ENCODE measurements at places on chromosomes 6 and 20. TPM values are rescaled to one million over a fixed set of nuclear protein-coding genes. Genes with fewer than 3 reads are reported as not detected.

Gene CLPSL2
- total RNA-seq = not detected

Gene AKAP7
- total RNA-seq = 6.4 TPM

Gene ZKSCAN3
- total RNA-seq = 2.9 TPM

Gene F13A1
- total RNA-seq = 58.4 TPM

- H3K27ac ChIP-seq = no peak overlapping the region
- DNase-seq = no peak
- no peaks in the 10 kb centered on the region for H3K36me3 ChIP-seq
These were observed 4.5 kb downstream of the CCN6 start for GRCh38 chr6:112058243-112059032.

GRCh38 chr6:152552616-152553209 lies 84.4 kb downstream of the SYNE1 start:
- no peak overlapping the region for H3K4me3 ChIP-seq
- DNase-seq = no peak
- H3K36me3 ChIP-seq = no peaks in the 10 kb centered on the region
- no peaks in the 10 kb centered on the region for H3K27me3 ChIP-seq
- no peak overlapping the region for H3K27ac ChIP-seq

Measured in vagina (tissue), 2 donors.